Activated T-cell treated with anti-CD3 and anti-CD28 coated beads for 48 hours (primary cell): ENCODE measurements at places on chromosomes 5 and 9.

DNA sequence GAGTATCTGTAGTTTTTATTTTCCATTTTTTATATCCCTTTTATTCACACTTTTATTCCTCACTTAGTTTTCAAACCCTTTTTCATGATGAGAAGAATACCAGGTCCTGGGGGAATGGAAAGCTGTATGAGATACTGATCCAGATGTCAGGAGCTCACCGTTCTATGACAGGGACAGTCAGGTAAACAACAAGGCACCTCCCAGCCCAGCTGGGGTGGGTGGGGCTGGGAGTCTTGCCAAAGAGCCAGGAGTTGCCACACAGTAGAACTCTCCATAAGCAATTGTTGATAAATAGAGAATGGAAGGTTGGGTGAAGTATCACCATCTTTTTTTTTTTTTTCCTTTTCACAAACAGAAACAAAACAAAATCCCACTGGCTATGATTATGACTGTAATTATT is 225.8 kb downstream of the NSG2 start:
- no peak for DNase-seq

- no peak for DNase-seq
Observed at GRCh38 chr5:72654231-72654630, 147.0 kb upstream of the ZNF366 start.

- DNase-seq = no peak
Observed at GRCh38 chr9:91383577-91383976, 21.9 kb upstream of the AUH start.

DNA sequence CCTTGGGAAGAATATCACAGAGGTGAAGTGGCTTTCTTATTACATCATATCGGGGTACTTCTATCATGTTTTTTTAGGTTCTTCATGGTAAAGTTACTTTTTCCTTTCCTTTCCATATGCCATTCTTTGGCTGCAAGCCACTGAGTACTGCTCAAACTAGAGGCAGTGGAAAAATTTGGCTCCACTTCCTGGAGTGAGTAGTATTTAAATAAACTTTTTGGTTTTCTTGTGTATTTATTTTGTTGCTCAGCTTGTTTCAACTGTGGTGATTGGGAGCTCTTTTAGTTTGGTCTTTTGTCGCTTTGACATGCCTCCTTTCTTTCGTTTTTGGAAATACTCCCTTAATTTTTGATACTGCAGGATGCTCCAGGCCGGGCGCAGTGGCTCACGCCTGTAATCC is 69.8 kb downstream of the WDR70 start:
- no peak for DNase-seq

DNA sequence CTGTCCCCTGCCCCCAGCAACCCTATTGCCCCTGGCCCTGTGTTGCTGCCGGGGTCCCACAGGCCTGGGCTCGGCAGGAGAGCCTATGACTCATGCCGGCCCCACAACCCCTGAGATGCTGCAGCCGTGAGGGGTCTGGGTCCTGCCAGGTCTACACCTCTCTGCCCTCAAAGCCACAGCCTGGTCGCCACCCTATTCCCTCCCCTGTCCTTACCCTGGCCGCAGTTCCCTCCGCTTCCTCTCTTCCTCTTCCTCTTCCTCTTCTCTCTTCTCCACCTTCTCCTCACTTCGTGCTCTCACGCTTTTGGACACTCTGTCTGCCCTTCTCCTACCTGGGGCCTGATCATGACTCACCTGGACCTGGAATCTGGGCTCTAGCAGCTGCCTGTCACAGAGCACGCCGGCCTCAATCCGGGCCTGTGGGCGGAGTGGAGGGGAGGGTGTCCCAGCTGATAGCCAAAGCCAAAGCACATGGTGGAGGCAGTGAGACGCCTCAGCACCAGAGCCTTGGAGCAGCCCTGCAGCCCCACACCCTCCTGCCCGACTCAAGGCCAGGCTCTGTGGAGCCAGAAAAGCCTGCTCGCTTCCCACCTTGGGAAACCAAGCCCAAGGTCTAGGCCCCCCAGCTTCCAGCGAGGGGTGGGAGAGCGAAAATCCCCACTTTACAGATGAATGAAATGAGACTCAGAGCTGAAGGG is 26.8 kb upstream of the CSF1R start:
- no peak for DNase-seq
